Adipocyte (in vitro differentiated cells): ENCODE measurements at places on chromosomes 6 and 20.

DNA sequence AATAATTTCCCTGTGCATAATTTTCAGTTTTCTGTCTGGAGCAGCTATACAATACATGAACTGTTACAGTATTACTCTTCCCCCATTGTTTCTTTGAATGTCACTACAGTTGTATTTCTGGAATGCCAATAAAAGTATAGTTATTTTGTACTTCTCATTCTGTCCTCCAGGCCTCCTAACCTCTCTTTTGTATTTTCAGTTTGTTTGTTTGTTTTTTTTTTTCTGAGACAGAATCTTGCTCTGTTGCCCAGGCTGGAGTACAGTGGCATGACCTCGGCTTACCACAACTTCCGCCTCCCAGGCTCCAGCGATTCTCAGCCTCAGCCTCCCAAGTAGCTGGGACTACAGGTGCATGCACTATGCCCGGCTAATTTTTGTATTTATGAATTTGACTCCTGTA, 16.8 kb upstream of the ARID1B start:
- no peak for DNase-seq

- peak; percentile 77 for DNase-seq
These were observed 38.4 kb upstream of the SPTLC3 start for GRCh38 chr20:12970372-12970821.

DNA sequence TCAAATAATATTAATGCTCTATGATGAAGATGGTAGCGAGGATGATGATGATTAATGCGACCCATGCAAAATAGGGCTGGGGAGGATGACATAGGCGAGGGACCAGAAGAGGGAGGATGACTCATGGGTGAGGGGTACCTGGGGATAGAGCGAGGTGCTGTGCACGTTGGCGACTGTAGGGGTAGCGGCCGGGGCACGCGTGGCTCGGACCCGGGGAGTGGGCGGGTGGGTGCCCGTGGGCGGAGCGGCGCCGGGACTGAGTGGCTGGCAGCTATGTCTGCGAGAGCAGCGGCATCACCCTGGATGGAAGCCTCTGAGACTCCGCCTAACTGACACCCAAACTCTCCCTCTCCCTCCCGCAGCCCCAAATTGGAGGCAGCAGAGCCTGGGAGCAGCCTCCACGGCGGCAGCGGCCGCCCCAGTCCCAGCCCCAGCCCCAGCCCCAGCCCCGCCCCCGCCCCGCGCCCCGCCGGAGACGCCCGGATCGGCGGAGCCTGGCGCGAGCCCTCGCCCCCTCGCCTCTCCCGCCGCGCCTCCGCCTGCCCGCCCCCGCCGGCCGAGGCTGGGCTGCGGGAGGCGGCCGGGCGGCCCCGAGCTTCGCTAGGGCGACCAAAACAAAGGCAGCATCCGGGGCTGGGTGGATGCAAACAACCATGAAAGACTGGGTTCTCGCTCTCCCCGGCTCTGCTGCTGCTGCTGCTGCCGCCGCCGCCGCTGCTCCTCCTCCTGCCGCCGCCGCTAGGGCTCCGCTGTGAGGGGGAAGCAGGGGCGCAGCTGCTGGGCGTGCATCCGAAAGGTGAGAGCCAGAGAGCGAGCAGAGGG, at the start of gene RIMS1:
Gene RIMS1 (plus strand): TSS at position 367 of the 822 bp plus-strand sequence. CDS start 474 bp downstream, outside the sequence.
- DNase-seq, result peak; percentile 60

GRCh38 chr6:169265486-169266131, 12.0 kb upstream of the THBS2 start:
- no peak for DNase-seq

DNA sequence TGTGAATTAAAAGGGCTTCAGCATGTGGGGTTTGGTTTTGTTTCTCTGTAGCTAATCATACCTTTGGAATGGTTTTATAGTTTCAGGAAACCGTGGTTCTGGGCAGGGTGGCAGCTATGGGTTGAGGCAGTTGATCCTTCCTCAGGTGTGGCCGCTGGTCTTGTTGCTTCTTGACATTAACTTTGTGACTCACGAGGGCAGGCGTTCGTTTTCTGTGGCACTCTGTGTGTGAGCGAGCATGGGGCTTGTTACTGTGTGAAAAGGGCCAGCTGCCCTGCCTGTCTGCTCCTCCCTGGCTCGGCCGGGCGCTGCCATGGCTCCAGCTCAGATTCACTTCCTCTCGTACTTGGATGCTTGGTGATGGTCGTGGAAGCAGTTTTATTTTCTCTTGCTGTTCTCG, 16.2 kb downstream of the DNAJC5 start:
- no peak for DNase-seq

DNA sequence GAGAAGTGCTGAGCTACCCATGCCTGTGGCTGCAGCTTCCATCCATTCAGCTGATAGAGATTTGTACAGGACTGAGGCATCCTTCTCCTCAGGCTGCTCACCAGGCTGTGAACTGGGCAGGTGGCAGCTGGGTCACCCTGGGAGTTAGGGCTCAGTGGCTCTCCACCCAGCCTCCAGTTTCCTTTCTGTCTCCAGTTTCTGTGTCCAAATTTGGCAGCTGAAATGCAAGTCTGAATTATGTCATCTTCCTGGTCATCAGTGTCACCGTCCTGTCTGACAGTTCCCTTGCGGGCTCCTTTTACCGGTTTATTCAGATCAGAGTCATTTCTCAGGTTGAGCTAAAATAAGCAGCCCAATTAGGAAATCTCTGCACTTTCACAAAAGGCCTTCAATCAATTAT, 93.3 kb downstream of the EDN1 start:
- DNase-seq, result no peak

DNA sequence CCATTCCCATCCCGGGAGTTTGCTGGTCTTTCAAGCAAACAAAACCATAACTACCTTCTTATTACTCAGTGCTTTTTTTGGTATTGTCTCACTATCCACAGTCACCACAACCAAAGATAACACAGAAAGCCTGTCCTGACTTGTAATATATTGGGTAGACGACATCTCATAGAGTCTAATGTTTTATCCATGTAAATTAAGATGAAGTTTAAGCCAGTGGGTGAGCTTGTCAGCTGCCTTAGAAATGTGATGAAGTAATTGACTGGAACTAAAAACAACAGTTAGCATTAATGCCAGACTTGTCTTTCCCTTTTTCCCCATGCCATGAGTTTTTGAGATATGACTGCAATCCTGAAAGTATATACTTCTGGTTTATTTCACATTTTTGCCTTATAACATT, 282.7 kb upstream of the PRDM1 start:
- peak; percentile 64 for DNase-seq
